Brain microvascular endothelial cell (primary cell): ENCODE measurements at places on chromosomes 11 and 22.
A peak's percentile ranks its signal among the peaks of the same experiment; 100 is the strongest.

GRCh38 chr11:113518716-113519495, 43.7 kb upstream of the DRD2 start:
- DNase-seq: no peak

- no peak for DNase-seq
Observed at GRCh38 chr11:86641537-86642261, 30.7 kb downstream of the ME3 start.

GRCh38 chr11:926341-926916, 759 bp downstream of the AP2A2 start:
- DNase-seq: peak; percentile 37

DNA sequence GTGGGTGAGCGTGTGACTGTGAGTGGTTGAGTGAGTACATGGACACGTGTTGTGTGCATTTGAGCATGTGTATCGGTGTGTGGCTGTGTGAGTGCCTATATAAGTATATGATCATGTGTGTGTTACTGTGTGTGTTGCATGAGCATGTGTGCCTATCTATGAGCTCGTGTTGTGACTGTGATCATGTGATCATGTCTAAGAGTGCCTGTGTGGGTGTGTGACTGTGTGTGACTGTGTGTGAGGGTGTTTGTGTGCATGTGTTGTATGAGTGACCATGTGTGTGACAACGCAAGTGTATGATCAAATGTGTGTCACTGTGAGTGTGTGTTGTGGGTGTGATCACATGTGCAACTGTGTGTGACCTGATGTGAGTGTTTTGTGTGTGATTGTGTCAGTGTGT, 88.8 kb downstream of the UBASH3B start:
- DNase-seq: no peak

- no peak for DNase-seq
Observed at GRCh38 chr11:69916806-69917387, 97.7 kb upstream of the FGF3 start.

GRCh38 chr11:71425409-71425808, 22.8 kb downstream of the DHCR7 start:
- DNase-seq: no peak

GRCh38 chr11:66497206-66497605, 13.2 kb upstream of the BBS1 start:
- no peak for DNase-seq

GRCh38 chr11:103618528-103618927, 417.9 kb upstream of the DDI1 start:
- DNase-seq: peak; percentile 29

DNA sequence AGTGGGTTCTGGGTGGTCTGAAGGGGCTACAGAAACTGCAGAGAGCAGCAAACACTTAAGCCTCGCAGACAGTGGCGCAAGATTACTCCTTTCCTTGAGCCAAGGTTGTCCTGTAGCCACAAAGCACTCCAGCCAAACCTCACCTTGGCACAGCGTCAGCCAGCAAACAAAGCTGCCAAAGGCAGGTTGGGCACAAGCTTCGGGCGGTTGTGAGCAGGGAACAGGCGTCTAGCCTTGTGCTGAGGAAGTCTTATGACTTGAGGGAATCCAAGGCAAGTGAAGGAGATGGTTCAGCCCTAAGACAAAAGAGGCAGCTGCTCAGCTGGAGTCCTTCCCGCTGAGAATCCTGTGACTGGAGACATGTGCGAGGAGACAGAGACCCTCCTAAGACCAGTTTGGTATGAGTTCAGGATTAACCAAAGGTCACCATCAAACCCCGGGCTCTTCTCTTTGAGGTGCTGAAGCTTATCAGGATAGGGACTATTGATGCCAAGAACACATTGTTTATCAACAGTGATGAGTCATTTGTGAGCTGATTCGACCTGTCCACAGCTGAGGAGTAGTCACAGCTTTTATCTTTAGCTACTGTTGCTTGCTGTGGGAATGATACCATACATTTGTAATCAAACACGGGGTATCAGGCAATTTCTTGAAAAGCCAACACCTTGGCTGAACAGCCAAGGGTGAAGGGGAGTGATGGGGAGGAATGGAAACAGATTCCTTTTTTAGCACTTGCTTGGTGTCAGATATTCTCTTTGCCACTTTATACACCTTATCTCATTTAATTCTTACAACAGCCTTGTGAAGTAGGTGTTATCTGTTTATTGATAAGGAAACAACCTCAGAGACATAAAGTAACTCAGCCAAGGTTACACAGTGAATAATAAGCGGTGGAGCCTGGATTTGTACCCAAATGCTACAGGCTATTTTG, 4.6 kb downstream of the ADM start:
- peak; percentile 65 for DNase-seq

DNA sequence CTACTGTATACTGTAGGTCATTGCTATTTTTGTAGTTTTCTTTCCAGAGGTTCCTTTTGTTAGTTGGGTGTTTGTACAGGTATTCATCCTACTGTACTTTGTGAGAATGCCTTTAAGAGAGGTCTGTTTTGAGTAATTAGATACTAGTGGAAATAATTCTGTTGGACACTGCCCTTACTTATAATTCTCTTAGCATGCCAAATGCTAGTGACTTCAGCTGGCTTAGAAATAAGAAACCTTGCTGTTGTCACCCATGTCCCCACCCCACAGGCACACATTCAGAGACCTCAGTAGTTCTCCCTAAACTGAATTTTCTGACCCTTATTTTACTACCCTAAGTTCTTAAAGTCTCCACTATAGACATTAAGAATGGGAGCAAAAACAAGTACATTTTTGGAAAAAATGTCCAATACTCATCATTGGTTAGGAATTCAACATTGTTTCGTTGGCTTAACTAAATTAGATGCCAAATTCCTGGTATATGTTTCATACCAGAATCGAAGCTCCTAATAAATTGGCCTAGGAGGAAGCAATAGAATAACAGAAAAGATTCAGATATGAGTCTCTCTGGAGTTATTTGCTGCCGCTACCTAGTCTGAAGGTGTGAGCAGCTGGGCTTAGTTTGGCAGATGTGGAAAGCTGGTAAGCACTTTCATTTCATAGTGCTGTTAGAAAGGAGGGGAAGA, 28.4 kb downstream of the ZNF143 start:
- peak; percentile 3 for DNase-seq

DNA sequence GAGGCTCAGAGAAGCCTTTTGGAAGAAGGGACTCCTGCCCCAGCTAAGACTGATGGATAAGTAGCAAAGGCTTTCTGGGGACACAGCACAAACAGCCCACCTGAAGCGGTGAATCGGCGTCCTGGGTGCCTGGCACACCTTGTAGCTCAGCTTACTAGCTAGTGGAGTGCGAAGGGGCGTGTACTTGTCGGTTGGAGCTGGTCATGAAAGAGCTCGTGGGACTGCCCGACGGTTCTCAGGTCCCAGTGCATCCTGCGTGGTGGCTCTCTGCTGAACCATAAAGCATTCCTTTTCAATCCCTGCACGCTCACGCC, 690 bp upstream of the UVRAG start:
- no peak for DNase-seq

DNA sequence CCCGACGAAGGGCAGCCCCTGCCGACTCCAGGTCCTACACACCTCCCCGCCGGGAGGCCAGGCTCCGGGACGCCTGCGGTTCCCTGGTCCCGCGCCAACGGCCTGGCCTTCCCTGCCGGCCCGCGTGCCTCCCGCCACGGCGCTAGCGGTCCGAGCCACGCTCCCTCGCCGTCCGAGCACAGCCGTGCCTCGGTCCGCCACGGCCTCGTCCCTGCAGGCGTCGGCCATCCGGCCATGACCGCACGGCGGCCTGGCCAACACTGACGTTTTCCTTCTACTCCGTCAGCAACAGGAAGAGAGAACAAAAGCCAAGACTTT, 532 bp downstream of the EIF4G2 start:
- DNase-seq: no peak

DNA sequence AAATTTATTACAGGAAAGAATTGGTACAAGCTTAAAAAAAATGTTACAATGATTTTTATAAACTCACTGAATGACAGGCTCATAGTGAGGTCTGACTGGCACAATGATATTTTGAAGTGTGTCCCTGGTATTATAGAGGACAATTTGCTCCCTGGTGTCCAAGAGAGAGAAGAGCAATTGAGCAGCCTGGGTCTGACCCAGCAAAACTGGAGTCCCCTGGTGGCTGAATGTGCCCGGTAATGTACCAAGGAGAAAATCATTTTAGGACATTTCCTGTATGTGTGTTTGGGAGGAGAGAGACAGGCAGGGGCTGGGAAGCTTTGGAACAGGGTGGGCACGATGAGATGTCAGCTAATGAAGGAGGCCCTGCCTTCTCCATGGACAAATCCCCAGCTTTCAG, 125.3 kb downstream of the APOL5 start:
- DNase-seq: peak; percentile 62

DNA sequence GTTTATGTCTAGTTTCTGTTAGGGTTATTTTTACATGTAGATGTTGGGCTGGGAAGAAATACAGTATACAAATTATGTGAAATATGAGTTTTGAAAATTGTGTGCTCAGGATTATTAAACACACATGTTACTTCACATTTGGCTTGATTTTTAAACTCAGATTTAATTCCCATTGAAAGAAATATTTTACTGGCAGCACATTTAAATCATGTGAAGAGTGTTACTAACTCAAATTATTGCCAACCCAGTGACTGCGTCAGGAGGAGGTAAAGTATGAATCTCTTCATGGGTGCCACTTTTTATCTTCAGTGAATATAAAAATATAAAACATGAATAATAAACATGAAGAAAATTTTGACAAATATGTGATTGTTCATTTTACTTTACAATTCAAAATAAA, 457.5 kb upstream of the CCDC179 start:
- DNase-seq: no peak

GRCh38 chr11:1746511-1746931, 3.9 kb downstream of the IFITM10 start:
- no peak for DNase-seq

DNA sequence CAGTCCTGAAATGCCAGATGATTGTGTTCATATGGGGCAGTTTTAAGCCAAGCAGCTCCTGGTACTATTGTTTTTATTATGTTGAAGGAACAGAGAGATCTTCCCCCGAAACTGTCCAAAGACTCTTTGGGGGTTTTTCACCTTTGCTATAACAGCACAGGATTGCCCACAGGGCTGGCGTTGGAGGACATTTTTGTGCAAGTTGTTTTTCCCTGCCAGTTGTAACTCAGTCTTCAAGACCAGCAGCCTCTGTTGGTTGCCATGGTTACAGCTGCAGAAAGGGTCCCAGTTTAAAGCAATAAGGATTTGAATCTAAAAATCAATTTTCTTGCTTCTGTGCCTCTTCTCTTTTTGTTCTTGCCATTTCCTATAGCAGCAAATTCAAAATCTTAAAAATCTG, 45.4 kb upstream of the YWHAH start:
- DNase-seq: no peak

- no peak for DNase-seq
Observed at GRCh38 chr22:49005557-49005956, 822.1 kb downstream of the BRD1 start.

DNA sequence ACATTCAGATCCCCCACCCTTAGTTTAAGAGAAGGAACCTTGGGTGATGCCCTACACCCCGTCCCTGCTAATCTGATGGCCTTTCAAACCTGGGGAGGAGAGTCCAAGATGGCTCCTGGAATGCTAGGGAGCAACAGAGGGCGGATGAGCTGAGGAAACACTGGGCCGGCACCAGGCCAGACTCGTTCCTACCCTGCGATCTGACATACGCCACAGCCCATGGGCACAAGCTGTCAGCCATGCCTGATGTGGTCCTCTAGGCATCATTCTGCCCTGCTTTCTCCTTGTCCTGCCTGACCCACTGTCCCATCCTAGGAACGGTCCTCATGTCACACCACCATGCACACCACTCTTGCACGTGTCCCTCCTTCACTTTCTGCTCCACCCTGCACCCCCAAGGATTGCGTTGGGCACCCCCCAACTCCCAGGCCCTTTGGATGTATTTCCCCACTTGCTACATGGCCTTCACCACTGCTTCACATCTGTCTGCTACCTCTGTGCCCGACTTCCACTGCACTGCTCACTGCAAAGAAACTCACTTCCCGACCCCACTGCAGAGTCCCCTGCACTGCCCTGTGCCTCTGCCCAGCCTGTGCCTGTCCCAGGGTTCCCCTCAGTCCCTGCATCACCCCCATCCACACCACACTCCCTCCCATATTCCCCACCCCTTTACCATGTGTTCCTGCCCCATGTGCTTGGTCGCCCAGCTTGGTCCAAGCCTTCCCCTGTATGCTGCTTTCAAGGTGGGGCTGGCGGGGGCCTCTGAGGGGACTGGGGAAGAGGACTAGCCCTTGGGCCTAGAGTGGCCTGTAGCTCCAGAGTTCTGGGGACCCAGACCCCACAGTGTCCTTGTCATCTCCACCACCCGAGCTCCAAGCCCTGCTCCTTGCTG, 29.2 kb downstream of the USP35 start:
- DNase-seq: no peak

DNA sequence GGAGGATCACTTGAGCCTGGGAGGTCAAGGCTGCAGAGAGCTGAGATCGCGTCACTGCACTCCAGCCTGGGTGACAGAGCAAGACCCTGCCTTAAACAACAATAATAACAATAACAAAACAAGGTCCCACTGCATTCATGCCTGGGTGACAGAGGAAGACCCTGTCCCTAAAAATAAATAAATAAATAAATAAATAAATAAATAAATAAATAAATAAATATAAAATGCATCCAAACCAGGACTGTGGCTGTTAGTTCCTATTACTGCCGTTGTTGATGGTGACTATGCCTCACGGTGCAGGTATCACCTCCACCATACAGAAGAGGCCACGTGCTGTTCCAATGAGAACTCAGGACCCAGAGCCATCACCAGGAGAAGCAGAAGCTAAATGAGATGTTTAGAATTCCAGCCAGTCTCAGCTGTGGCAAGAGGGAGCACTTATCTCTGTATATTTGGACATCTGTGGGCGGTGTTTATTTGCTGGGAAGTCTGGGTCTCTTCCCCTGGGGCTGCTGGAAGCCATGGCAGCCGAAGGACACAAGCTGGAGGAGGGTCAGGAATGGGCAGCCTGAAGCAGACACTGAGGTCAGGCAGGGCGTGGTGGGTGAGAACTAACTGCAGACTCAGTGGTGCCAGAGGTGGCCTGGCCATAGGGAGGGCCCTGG, 21.6 kb downstream of the C11orf86 start:
- DNase-seq: peak; percentile 77

DNA sequence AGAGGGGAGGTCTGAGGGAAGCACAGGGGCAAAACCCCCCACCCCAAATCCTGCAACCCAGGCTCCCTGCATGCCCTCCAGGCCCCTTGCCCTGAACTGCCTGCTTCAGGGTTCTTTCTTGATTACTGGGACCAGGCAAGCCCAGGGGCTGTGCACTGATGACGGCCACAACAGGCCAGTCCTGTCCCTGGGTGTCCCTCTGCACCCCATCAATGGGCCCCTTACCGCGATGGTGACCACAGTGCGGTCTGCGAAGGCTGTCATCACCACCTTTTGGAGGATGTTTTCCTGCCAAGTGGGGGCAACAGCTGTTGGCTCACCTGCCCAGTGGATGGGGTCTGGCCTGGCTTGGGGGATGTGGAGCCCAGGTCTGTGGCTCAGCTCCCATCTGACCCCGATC, 5.0 kb upstream of the KCNJ11 start:
- no peak for DNase-seq

DNA sequence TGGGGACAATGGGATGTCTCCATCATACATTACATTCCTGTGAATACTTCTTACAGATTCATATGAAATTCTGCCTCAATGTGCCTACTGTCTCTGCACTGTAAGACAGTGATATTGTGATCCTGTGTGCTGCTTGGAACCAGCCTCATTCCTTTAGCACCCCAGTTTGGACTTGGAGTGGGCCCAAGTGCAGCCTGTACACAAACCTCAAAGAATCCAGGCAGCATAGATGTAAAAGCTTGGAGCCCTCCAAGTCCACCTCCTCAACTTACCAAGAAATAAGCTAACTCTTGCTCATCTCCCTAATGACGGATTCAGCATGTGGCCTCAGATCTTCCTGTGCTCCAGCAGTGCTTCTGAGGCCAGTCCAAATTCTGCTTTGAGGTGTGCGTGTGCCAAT, 24.4 kb downstream of the GRAP2 start:
- DNase-seq: no peak
